ENCODE measurements at places on chromosomes 3 and 15. TPM values are rescaled to one million over a fixed set of nuclear protein-coding genes. Genes with fewer than 3 reads are reported as not detected.

Gene SLC28A2
- 1.5 TPM for total RNA-seq

Gene RNF168
- total RNA-seq: 9.4 TPM

Gene FETUB
- 5.7 TPM for total RNA-seq

Gene SPATA12
- total RNA-seq: 0.08 TPM

- DNase-seq: no peak
These were observed 16.2 kb downstream of the SYNPR start for GRCh38 chr3:63294332-63294731.

DNA sequence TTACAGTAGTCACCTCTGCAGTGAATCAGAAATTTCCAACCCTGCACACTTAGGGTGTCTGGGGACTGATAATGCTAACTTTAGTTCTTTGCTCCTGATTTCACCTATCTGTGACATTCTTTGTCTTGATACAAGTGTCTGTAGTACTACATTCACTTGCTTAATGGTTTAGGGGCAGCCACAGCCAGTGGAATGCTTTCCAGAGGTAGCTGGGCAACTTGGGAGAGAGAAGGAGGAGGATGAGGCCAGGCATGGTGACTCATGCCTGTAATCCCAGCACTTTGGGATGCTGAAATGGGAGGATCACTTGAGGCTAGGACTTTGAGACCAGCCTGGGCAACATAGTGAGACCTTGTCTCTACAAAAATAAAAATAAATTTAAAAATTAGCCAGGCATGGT is 8.5 kb downstream of the BAHD1 start:
- DNase-seq: no peak

GRCh38 chr15:48555241-48555881 is 90.1 kb downstream of the FBN1 start:
- DNase-seq: peak; percentile 43

DNA sequence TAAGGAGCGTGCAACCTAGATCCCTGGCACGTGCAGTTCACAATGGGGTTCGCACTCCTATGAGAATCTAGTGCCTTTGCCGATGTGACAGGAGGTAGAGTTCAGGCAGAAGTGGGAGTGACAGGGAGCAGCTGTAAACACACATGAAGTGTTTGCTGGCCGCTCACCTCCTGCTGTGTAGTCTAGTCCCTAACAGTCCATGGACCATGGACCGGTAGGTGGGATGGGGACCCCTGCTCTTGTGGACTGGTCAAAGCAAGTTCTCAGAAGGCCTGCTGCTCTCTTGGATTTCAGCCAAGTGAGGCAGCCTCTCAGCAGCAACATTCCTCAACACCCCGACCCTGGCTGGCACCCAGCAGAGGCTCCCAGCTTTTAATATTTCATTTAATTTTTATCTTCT is 58.2 kb upstream of the SNRPA1 start:
- no peak for DNase-seq

- no peak for DNase-seq
These were observed 2.2 kb upstream of the ULK3 start for GRCh38 chr15:74845208-74845568.

GRCh38 chr15:86115145-86115801 is 35.6 kb downstream of the AGBL1 start:
- DNase-seq: peak; percentile 13

GRCh38 chr3:142602619-142603385 is 6.6 kb downstream of the PLS1 start:
- DNase-seq: no peak

DNA sequence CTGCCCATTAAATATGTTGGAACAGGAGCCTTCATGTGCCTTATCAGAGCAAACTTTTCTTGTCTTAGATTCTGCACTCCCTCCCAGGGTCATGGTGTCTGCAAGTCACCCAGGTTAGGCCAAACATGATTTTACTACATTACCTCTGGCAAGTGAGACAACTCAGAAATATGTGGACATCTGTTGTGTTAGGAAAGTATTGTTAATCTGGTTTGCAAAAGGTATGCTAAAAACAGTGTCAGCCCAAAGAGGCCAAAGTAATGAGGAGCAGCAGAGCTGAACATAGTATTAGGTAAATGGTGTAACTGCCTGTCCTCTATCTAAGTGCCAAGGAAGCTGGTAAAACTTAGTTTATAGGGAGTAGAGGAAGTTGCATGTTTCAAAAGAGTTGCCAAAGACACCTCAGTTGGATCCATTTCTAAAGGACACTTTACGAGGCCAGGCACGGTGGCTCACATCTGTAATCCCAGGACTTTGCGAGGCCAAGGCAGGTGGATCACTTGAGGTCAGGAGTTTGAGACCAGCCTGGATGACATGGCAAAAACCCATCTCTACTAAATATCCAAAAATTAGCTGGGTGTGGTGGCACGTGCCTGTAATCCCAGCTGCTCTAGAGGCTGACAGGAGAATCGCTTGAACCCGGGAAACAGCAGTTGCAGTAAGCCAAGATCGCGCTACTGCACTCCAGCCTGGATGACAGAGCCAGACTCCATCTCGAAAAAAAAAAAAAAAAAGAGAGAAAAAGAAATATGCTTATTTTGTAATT is 22.5 kb upstream of the PPIB start:
- DNase-seq: no peak
